ENCODE measurements at places on chromosomes 5 and 9. TPM values are rescaled to one million over a fixed set of nuclear protein-coding genes. Genes with fewer than 3 reads are reported as not detected.

- no peaks in the 10 kb centered on the region for H3K4me1 ChIP-seq
- H3K27me3 ChIP-seq = no peaks in the 10 kb centered on the region
- no peaks in the 10 kb centered on the region for H3K36me3 ChIP-seq
- DNase-seq = no peak
Measured at GRCh38 chr5:15627109-15627508, 127.1 kb downstream of the FBXL7 start.

DNA sequence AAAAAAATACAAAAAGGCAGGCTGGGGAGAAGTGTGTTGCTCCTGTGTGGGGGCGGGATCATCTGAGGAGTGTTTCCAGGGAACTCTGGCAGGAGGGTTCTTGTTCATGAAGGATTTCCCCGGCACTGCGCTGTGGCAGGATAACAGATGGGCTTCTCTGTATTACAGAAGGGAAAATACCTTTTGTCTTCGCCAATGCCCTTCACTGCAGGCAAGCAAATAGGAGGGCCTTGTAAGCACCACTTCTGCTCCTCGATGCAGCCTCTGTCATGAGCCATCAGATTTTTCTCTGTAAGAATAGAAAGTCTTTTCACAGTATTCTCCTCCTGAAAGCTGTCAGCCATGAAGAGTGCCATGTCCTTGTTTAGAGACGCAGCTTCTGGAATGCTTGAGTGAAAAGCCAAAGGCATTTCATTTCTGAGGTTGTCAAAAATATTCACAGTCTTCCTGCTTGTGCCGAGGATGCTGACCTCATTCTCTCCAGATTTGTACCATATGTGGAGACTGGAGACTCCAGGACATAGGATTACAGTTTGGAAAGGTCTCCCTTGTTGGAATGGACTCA, 294.0 kb downstream of the YTHDC2 start:
- no peaks in the 10 kb centered on the region for H3K4me1 ChIP-seq
- no peaks in the 10 kb centered on the region for H3K27me3 ChIP-seq

DNA sequence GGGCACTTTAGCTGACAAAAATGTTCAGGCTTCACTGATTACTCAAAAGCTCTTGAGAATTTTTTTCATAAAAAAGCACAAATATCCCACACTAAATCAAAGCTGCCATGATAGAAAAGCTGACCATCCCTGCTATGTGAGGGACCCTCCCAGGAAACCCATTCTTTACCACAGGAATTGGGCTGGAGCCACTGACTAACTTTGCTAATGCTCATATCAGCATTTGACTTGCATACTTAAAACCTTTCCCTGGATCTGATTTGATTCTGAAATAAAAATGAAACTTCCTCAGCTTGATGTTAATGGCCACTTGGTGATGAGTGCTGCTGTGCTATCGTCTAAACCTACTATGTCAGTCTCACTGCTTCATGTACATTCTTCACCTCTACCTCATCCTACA, 243.6 kb downstream of the PRELID2 start:
- H3K27ac ChIP-seq = no peak overlapping the region
- H3K27me3 ChIP-seq = no peaks in the 10 kb centered on the region
- DNase-seq = peak; percentile 27
- peaks cover 6% of the 10 kb centered on the region for H3K4me1 ChIP-seq
- H3K4me3 ChIP-seq = no peak overlapping the region
- no peaks in the 10 kb centered on the region for H3K36me3 ChIP-seq

GRCh38 chr9:137330689-137331088, 28.6 kb upstream of the NRARP start:
- no peak overlapping the region for H3K27ac ChIP-seq
- H3K27me3 ChIP-seq = no peaks in the 10 kb centered on the region
- H3K36me3 ChIP-seq = no peaks in the 10 kb centered on the region
- no peak for DNase-seq

GRCh38 chr5:129406440-129406839, 53.7 kb upstream of the ADAMTS19 start:
- DNase-seq = peak; percentile 2
- no peaks in the 10 kb centered on the region for H3K27me3 ChIP-seq
- no peak overlapping the region for H3K4me3 ChIP-seq
- H3K27ac ChIP-seq = no peak overlapping the region

- H3K4me1 ChIP-seq = no peaks in the 10 kb centered on the region
- H3K4me3 ChIP-seq = no peak overlapping the region
- H3K27ac ChIP-seq = no peak overlapping the region
- H3K27me3 ChIP-seq = no peaks in the 10 kb centered on the region
Measured at GRCh38 chr5:166022065-166022464, 2269.4 kb upstream of the WWC1 start.

DNA sequence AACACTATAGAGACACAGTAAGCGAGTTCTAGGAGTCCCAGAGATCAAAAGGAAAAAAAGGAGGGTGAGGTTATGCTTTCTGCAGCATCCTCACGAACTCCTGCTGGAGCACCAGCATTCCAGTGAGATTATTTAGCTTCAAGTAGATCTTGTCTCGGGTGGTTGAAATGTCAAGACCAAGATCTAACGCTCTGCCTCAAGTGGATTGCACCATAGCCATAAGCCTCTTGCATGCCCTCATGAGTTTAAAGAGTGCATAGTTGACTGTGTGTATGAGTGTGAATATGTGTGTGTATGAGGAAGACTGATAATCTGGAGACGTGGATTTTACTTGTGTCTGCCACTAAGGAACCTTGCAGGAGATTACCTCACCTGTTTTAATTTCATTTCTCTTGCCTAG, 335.3 kb upstream of the ADAMTSL1 start:
- H3K27me3 ChIP-seq = no peaks in the 10 kb centered on the region
- H3K36me3 ChIP-seq = no peaks in the 10 kb centered on the region
- DNase-seq = no peak
- no peak overlapping the region for H3K27ac ChIP-seq

DNA sequence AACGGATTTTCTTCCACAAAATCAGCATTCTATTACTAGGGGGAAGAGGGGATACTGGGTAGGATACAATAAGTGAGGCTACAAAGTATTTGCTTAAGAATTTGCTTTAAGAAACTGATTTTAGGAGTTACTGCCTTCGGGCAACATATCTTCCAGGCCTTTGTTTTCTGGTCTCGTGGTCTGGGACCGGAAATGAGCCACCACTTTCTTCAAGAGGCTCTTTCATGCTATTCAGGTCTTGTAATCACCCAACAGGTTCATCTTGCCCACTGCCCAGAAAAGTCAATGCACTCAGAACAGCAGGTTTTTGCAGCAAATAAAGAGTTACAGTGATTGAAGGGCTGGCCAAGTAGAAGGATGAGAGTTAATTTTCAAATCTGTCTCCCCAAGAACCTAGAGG, 6.6 kb upstream of the AOPEP start:
- no peak overlapping the region for H3K4me3 ChIP-seq
- H3K27me3 ChIP-seq = 0 out of 2 replicates have a peak, but pooled peaks cover 2% of the 10 kb centered on the region
- H3K27ac ChIP-seq = no peak overlapping the region
- no peaks in the 10 kb centered on the region for H3K4me1 ChIP-seq

- no peaks in the 10 kb centered on the region for H3K27me3 ChIP-seq
- DNase-seq = peak; percentile 53
Measured at GRCh38 chr5:115543365-115544042, 1.1 kb downstream of the FEM1C start.

- H3K36me3 ChIP-seq = no peaks in the 10 kb centered on the region
- no peaks in the 10 kb centered on the region for H3K4me1 ChIP-seq
- H3K4me3 ChIP-seq = no peak overlapping the region
- H3K27ac ChIP-seq = no peak overlapping the region
Measured at GRCh38 chr5:125865166-125865815, 557.9 kb upstream of the GRAMD2B start.

DNA sequence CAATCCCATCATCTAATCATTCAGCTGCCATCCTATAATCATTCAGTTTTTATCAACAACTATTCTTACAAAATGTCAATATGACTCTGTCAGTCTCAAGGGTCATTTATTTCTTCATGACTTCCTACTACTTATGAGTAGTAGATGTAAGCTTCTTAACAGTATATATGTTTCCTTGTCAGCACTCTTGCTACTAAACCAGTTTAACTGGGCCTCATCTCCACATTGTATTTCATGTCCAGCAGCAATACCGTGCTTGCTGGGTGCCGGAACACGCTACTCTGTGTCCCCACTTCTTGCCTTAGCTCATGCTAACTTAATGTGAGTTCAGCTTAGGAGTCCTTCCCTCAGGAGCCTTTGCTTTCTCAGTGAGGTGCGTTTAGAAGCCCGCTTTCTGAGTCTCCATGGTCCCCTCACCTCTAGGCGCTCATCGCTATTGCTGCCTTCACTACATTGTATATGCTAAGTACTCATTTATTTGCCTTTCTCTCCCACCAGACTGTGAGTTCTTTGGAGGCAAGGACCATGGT, 32.9 kb downstream of the ELL2 start:
- no peak overlapping the region for H3K4me3 ChIP-seq
- H3K36me3 ChIP-seq = peaks cover 19% of the 10 kb centered on the region
- no peaks in the 10 kb centered on the region for H3K27me3 ChIP-seq
- DNase-seq = no peak
- peaks cover 21% of the 10 kb centered on the region for H3K4me1 ChIP-seq

DNA sequence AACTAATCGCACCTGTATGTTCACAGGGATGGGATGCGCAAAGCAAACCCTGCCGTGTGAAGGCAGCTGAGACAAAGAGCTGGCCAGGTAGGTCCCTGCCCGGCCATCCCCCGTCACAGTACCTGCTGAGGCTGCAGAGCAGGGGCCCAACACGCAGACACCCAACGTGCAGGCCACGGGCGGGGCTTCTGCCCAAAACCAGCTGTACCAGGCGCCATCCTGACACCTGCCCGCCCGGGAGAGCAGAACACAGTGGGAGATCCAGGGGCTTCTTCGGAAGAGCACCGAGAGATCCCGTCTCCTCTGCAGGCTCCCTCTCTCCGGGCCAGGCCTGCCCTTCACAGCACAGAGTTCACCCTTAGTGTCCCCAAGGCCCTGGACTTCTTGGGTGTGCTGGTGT, 28.4 kb downstream of the ABO start:
- H3K4me3 ChIP-seq = no peak overlapping the region
- no peaks in the 10 kb centered on the region for H3K4me1 ChIP-seq
- no peak overlapping the region for H3K27ac ChIP-seq
- peaks cover 35% of the 10 kb centered on the region for H3K27me3 ChIP-seq

- no peak overlapping the region for H3K27ac ChIP-seq
- no peaks in the 10 kb centered on the region for H3K27me3 ChIP-seq
- no peak for DNase-seq
Measured at GRCh38 chr9:125412166-125412565, 150.5 kb downstream of the GAPVD1 start.

GRCh38 chr9:5557606-5558587, 47.6 kb downstream of the PDCD1LG2 start:
- H3K27me3 ChIP-seq = no peaks in the 10 kb centered on the region
- H3K27ac ChIP-seq = no peak overlapping the region
- H3K4me3 ChIP-seq = no peak overlapping the region
- peaks cover 15% of the 10 kb centered on the region for H3K4me1 ChIP-seq

DNA sequence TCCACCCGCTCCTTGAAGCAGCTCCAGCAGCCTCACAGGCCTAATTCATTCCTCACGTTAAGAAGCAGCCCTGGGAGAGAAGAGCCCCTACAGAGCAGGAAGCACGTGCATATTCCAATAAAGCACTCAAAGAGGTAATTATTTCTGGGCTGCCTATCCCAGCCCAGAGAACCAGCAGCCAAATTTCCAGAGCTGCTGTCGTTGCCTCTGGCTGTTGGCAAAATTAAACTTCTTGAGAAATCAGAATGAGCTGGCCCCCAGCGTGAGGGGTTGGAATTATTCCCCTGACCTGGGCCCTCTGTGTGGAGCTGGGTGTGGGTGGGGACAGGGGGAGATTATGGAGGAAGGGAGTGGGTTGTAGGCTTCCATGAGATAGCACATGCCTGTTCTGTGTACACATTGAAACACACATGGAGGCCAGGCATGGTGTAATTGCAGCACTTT, 86.8 kb upstream of the HSPA9 start:
- H3K36me3 ChIP-seq = no peaks in the 10 kb centered on the region
- H3K27me3 ChIP-seq = peaks cover 26% of the 10 kb centered on the region
- no peak for DNase-seq
- H3K27ac ChIP-seq = no peak overlapping the region
- no peak overlapping the region for H3K4me3 ChIP-seq
- H3K4me1 ChIP-seq = no peaks in the 10 kb centered on the region

GRCh38 chr9:36029202-36029601, 7.5 kb upstream of the RECK start:
- peak overlapping the region; percentile 69 for H3K27ac ChIP-seq
- H3K36me3 ChIP-seq = no peaks in the 10 kb centered on the region
- DNase-seq = no peak
- H3K4me1 ChIP-seq = peaks cover 17% of the 10 kb centered on the region

DNA sequence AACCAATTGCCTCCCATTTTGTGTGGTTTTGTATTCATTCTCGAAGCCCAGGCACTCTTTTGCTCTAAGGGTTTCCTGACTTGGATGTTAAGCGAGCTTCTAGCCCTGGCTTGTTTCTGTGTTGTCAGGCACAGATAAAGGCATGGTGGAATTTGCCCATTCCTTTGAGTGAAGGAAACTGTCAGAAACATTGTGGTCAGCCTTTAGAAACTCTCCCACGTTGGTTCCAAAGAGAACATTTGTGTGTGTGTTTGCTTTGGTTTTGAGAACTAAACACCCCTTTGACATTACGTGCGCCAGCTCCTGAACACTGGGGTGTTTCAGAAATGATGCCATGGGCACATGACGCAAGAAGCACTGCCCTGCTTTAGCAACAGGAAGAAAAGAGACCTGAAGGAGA, 320.9 kb downstream of the NTRK2 start:
- H3K4me3 ChIP-seq = no peak overlapping the region
- no peaks in the 10 kb centered on the region for H3K27me3 ChIP-seq
- no peak for DNase-seq
- H3K27ac ChIP-seq = no peak overlapping the region
- H3K4me1 ChIP-seq = no peaks in the 10 kb centered on the region
- no peaks in the 10 kb centered on the region for H3K36me3 ChIP-seq

- peaks cover 24% of the 10 kb centered on the region for H3K4me1 ChIP-seq
- no peak overlapping the region for H3K4me3 ChIP-seq
- no peaks in the 10 kb centered on the region for H3K27me3 ChIP-seq
Measured at GRCh38 chr9:79686381-79687130, 114.8 kb downstream of the TLE4 start.

- no peak overlapping the region for H3K27ac ChIP-seq
- H3K4me1 ChIP-seq = no peaks in the 10 kb centered on the region
- no peak for DNase-seq
- no peaks in the 10 kb centered on the region for H3K36me3 ChIP-seq
Measured at GRCh38 chr5:67361932-67362729, 165.5 kb upstream of the CD180 start.

- no peak for DNase-seq
- no peaks in the 10 kb centered on the region for H3K4me1 ChIP-seq
- no peaks in the 10 kb centered on the region for H3K27me3 ChIP-seq
- H3K36me3 ChIP-seq = no peaks in the 10 kb centered on the region
- H3K27ac ChIP-seq = no peak overlapping the region
Measured at GRCh38 chr5:91104062-91104448, 279.1 kb downstream of the ARRDC3 start.

Gene DMRT3
- total RNA-seq = not detected

Gene PCDHB4
- total RNA-seq = not detected

Gene PPIC
- total RNA-seq = 20.6 TPM

Gene NMUR2
- not detected for total RNA-seq

Gene PDE6A
- total RNA-seq = not detected

Gene PLPPR1
- total RNA-seq = not detected

Gene AUH
- 8.1 TPM for total RNA-seq

Gene LRRC19
- not detected for total RNA-seq

Gene SPATA6L
- 0.28 TPM for total RNA-seq

Gene DAB2IP
- 5.6 TPM for total RNA-seq
